ENCODE measurements at places on chromosomes 16 and 17.

- no peak for DNase-seq
These were observed 8.5 kb upstream of the ANKRD11 start for GRCh38 chr16:89498839-89499238.

DNA sequence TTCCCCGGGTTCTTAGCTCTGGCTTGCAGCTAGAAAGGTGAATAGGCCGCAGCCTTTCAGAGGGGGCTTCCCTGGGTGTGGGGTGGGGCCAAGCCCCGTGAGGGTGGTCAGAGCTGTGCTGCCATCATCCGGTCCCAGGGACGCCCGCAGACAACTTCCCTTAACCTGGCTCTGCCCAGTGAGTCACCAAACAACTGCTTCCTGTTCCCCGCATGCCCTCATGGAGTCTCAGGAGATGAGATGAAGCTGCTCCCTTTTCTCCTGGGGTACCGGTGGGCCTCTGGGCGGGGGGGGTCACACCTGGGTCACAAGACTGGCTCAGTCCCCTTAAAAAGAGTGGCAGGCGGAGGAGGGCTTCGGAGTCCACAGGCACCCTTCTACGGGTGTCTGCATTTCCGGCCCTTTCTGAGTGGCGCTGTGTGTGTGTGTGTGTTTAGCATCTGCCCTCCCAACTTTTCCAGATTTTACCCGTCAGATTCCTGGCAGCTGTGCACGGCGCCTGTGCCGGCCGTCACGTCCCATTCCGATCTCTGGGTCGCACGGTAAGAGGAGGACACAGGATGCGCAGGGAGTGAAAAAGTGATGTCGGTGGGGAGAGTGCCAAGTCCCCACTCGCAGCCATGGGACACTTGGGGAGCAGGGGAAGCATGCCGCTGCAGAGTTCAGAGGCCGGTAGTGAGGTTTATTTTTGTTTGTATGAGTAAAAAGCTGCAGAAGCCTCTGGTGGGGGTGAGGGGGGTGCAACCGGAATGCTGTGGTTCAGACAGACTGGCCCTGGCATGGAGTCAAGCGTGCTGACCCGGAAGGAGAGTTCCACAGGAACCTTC, 16.8 kb downstream of the HIC1 start:
- no peak for DNase-seq

- DNase-seq = no peak
These were observed 13.2 kb upstream of the SCNN1B start for GRCh38 chr16:23288726-23289512.

DNA sequence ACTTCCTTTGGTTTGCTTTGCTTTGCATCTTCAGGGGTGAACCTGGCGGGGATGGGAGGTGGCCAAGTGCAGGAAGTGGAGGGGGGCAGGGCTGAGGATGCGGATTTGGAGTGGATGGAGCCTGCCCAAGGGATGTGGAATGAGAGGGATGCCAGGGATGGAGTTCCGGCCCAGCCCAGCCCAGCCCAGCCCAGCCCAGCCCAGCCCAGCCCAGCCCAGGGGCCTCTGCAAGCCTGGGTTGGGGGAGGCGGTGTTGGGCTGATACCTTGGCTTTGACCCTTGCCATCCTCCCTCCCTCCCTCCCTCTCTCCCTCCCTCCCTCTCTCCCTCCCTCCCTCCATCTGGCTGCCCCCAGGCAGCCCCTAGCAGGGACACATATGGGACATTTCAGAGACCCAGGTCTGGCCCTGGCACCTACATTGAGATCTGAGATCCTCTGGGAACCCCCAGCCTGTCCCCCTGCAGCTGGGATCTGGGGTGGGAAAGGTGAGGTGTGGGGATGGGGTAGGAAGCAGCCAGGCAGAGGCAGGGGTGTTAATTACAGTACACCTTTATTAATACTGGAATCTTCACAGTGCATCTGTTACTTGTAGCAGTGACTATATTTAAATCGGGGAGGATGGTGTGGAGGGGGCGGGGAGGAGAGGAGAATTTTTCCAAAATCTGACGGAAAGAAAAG, 14.5 kb downstream of the IL34 start:
- DNase-seq = no peak

- no peak for DNase-seq
These were observed 26.9 kb downstream of the EEF2K start for GRCh38 chr16:22233037-22233372.

GRCh38 chr17:72602517-72603419, 481.9 kb downstream of the SOX9 start:
- no peak for DNase-seq

GRCh38 chr16:77327717-77328116, 107.1 kb downstream of the ADAMTS18 start:
- DNase-seq = no peak

GRCh38 chr16:72530434-72530833, 358.5 kb upstream of the PMFBP1 start:
- no peak for DNase-seq

DNA sequence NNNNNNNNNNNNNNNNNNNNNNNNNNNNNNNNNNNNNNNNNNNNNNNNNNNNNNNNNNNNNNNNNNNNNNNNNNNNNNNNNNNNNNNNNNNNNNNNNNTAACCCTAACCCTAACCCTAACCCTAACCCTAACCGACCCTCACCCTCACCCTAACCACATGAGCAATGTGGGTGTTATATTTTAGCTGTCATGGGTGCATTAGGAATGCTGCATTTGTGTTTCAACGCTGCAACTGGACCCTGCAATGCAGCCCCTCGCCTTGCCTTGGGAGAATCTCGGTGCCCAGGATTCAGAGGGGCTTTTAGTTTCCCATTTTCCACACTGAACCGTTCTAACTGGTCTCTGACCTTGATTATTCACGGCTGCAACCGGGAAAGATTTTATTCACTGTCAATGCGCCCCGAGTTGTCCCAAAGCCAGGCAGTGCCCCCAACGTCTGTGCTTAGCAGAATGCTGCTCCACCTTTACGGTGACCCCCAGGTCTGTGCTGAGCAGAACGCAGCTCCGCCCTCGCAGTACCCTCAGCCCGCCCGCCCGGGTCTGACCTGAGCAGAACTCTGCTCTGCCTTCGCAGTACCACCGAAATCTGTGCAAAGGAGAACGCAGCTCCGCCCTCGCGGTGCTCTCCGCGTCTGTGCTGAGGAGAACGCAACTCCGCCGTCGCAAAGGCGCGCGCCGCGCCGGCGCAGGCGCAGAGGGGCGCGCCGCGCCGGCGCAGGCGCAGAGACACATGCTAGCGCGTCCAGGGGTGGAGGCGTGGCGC, 43.3 kb downstream of the POLR3K start:
- no peak for DNase-seq

DNA sequence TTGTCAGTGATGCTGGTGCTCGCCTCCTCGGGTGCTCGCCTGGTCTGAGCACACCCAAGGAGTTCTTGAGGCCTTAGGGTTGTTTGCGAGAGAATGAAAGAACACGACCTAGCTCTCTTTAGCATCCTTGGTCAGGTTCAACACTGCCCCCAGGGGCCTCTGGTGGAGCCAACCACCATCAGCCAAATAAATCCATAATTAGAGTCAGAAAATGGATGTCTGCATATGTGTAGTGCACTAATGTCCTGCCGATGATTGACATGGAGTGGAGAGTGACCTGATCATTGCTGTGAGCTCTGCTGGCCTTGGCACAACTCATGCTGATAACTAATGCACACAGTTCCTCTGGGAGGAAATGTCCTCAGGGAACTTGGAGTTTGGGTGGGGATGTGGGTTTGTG, 8.2 kb upstream of the STH start:
- no peak for DNase-seq

- no peak for DNase-seq
These were observed 12.6 kb upstream of the OR1F1 start for GRCh38 chr16:3175157-3176093.

DNA sequence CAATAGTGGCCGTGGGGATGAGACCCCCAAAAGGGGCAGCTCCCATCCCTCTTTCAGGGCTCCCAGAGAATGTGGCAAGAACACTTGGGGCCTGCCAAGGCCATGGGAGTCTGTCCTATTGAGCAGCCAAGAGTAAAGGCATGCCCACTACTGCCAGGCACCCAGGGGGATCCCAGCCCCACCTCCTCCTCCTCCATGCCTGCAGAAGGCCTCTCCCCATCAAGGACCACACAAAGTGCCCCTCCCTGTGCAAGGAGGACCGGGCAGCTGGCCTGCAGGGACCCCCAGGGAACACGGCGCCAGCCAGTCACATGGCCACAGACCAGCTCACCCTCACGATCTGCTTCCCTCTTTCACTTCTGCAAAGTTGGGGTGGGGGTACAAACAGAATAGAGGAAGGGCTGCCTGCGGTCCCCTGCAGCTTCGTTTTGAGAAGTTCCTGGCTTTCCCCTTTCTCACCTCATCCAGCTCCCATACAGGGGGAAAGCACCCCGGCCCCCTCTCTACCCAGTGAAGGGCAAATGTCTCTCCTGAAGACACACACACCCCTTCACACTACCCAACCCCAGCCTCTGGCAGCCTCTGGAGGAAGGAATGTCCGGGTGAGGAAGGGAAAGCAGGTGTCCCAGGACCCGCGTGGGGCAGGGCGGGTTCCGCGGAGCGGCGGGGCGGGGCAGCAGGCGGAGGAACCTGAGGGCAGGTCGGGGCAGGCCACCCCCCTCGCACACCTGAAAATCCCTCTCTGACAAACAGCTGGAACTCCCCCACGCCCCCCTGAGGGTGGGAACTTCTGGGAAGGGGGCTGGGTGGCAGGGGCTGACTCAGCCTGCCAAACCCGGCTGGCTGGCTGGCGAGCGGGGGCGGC, 2.0 kb downstream of the PPP1R9B start:
- peak; percentile 48 for DNase-seq

GRCh38 chr17:48148029-48148770, 40.6 kb downstream of the SNX11 start:
- DNase-seq = no peak

DNA sequence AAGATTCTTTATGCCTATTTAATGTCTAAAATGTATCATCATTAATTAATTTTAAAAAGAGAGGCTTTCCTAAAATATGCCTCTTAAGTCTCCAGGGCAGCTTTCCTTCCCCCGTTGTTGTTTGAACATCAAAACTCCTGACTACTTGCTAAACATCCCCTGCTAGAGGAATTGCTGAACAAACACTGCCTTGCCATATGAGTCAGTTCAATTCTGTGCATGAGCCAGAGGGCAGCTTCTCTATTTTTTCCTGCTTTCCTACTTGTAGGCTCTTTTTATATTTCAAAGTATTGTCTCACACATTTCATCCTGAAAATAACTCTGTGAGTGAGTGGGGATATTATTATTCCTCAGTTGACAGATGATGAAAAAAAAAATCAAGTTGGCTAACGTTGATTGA, 143.4 kb downstream of the HS3ST4 start:
- DNase-seq = no peak

DNA sequence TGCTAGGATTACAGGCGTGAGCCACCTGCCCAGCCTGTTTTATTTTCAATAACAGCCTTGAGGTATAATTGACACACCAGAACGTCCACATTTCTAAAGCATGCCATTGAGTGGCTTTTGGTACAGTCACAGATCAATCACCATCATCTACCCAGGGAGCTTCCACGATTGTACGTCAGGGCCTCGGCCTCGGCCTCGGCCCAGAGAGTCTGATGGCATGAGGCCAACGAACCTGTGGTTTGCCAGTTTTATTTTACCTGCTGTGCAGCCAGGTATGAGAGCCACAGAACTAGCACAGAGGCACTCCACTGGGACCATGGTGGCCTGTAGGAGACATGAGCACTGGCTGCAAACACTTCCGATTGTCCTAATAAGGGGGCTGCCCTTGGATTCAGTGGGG, 8.3 kb downstream of the UBALD1 start:
- DNase-seq = no peak

DNA sequence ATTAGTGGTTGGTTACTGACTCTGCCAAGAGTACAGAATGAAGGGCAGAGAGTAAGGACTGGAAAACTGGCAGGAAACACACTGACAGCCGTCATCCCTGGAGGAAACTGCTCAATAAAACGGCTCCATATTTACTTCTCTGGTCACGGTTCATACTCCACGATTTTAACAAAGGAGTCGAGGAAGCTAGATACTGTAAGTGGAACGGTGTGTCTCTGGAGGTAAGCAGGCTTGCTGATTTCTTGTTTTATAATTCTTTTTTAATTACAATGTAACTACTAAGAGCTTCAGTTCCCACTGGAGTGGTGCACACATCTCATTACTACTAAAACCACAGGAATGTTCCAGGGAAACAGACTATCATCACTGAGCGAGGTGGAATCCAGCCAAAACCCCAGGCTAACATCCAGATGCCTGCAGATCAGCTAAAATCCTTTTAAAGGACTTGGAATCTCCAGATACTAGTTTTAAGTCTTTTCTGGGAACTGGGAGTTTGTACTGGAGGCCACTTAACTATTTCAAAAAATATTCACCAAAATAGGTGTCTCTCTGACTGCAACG, 17.8 kb downstream of the SERPINF1 start:
- no peak for DNase-seq

GRCh38 chr17:44222112-44222869, 2.8 kb upstream of the UBTF start:
- DNase-seq = no peak

DNA sequence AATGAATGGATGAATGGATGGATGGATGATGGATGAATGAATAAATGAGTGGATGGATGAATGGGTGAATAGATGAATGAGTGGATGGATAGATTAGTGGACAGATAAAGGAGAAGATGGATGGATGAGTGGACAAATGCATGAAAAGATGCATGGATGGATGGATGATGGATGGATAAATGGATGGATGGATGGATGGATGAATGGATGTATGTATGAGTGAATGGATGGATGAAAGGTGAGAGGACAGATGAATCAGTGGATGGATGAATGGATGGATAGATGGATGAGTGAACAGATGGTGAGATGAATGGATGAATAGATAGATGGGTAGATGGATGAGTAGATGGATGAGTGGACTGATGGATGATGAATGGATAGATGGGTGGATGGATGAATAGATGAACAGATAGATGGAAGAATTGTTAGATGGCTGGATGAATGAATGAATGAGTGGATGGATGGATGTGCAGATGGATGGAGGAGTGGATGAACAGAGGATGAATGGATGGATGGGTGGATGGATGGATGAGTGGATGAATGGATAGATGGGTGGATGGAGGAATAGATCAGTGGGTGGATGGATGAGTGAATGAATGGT, 13.7 kb upstream of the KCNJ12 start:
- no peak for DNase-seq

DNA sequence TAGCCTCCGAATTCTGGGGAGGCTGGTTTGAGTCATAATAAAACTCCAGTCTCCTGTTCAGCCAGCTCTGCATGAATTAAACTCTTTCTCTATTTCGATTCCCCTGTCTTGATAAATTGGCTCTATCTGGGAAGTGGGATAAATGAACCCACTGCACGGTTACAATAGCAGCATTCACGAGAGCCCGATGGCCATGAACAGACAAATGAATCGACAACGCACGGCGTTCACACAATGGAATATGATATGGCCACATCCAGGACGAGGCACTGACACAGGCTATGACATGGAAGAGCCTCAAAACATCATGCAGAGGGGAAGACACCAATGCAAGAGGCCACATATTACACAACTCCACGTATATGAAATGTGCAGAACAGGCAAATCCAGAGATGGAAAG, 5.6 kb upstream of the CARD14 start:
- DNase-seq = no peak

GRCh38 chr17:57035971-57036481, 49.0 kb upstream of the AKAP1 start:
- DNase-seq = no peak
